ENCODE measurements at places on chromosomes 7 and 10. TPM values are rescaled to one million over a fixed set of nuclear protein-coding genes. Genes with fewer than 3 reads are reported as not detected.

GRCh38 chr7:45872116-45873034 is 507 bp downstream of the CCDC201 start:
- DNase-seq, result no peak

GRCh38 chr7:126656165-126656564 is 596.6 kb downstream of the GRM8 start:
- no peak for DNase-seq

DNA sequence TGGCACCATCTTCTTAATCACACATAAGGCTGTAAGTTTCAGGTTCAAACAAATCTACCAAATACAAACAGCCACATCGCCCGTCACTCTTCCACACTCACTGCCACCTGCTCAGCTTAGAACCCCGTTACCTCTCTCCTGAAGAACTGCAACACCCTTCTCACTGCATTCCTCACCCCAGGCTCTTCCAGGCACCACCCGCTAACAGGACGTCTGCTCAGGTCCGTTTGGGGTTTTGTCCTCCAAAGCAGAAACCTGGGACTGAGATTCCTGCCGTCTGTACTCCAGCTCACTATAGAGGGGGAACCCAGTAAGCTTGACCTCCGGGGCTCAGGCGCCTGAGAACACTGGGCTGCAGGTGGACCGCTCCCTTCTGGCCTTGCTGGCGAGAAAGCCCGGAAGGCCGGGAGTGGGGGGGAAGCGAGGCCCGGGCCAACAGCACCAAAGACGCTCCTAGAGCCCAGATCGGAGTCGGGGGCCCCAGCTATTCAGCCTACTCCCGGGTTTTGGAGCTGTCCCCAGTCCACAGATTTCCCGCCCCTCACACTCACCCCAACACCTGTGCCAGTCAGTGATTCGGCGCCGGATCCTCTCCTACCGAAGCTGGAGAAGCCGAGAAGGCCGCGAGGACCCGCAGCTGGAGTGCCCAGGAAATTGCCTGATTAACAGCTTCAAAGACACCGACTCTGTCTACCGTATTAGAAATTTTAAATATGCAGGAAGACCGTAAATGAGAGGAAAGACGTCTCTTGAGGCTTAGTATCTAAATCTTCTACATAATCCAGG is at the start of gene AP3M1:
AP3M1 (minus strand) TSS at position 625 of the 786 bp plus-strand sequence. CDS start 12,449 bp downstream, outside the sequence.
- DNase-seq, result no peak

DNA sequence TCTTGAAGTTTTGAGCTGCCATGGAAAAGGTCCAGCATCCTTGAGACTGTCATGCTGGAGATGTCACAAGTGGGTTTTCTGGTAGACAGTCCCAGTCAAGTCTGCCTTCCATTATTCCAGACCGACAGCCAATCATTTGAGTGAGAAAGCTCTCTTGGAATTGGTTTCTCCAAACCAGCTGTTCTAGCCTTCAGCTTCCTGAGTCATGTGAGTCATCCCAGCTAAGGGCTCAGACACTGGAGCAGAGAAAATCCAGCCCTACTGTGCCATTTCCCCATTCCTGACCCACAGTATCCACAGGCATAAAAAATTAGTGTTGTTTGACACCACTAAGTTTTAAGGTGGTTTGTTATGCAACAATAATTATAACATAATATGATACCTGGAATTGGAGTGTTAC is 219.0 kb downstream of the ADRA2A start:
- DNase-seq, result no peak

DNA sequence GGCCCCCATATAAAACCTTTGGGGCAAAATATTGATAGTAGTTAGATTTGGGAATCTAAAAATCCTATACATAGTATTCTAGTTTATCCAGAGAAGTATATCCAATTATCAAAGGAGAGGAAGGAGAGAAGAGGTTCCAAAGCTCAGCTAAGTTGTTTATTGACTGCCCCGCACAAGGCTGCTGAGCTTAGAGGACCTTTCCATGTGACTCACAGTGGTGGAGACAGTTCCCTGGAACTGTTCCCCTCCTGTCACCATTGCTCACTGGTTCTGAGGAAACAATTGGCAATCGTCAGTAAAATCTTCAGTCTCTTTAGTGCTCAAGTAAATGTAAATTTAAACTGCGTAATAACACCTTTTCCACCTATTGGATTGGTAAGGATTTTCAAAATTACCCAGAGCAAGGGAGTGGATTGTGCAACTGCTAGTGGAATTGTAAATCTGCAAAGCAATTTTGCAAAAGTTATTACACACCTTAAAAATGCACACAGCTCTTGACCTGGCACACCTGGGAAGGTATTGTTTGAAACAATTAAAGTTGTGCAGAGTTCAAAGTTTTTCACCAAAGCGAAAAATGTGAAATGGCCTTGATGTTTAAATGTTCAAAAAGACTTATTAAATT is 63.1 kb downstream of the EEPD1 start:
- peak; percentile 37 for DNase-seq

DNA sequence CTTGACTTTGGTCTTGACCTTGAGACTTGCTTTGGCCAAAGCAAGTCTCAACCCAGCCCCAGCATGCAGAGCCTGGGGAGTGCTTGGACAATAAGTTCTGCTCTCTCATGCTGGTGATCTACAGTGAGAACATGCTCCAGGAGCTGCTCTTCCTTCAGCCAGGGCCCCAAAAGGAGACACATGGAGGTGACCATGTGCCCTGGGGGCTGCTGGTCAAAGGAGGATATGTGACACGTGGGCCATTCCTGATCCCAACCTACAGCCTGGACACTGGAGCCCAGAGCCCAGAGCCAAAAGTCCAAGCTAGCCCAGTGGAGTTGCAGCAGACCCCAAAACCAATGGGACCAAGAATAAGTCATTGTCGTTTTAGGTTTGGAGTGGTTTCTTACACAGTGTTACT is 78.2 kb upstream of the CHST15 start:
- no peak for DNase-seq

GRCh38 chr10:37263304-37263703 is 137.9 kb downstream of the ANKRD30A start:
- no peak for DNase-seq

DNA sequence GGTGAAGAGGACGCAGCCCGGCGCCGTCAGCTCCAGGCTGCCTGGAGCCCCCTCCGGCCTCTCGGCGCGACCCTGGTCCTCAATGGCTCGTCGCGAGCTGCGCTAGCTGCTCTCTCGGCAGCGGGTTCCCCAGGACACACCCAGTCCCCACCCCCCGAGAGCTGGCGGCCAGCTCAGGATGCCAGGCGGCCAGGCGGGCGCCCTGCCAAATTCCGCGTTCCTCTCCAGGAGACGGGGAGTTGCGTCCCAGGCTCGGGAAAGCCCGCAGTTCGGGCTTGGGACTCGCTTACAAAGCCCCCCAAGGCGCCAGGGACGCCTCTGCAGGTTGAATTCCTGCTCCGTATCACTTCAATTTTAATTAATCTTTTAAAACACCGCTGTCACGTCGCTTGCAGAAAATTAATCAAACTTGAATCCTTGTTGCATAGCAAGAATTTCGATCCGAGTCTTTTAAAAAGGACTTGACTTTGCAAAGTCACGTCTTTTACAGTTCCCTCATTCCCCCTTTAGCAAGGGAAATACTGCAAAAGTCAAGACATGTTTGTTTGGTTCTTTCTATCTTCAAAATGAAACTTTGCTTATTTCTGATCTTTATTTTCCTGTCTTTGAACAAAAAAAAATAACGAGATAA is 28.2 kb downstream of the SKIDA1 start:
- peak; percentile 93 for DNase-seq

DNA sequence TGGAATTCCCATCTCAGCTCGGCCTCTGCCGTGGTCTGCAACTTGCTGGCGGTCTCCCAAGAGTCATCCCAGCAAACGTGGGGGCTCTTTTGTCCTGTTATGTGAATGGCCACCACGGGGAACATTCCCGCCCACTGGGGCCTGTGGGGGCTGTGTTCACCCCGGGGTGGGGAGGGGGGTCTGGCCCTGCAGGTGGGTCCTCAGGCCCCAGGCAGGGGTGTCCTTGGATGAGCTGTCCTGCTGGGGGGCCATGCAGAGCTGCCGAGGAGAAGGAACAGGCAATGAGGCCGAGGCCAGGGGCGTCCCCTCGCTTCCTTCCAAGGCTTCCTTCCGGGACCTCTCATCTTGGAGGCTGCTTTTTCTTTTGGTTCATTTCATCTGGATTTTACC is 24.4 kb upstream of the PITRM1 start:
- DNase-seq, result peak; percentile 49

DNA sequence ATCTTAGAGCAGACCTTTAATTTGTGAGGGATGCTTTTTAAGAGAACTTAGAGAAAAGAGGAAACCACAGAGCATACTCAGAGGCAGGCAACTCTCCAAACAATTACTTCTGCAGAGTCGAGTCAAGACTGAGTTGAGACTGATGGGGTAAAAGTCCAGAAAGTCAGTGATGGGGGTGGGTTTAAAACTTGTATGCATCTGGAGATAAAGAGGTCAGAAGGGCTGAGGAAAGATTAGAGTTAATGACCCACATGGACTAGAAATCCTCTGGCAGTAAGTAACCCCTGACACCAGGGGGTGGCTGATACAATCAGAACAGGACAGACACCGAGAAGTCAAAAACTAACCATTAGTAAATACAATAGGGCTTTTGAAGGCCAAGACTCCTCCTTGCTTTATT is 42.4 kb upstream of the SEPTIN7 start:
- DNase-seq, result no peak

DNA sequence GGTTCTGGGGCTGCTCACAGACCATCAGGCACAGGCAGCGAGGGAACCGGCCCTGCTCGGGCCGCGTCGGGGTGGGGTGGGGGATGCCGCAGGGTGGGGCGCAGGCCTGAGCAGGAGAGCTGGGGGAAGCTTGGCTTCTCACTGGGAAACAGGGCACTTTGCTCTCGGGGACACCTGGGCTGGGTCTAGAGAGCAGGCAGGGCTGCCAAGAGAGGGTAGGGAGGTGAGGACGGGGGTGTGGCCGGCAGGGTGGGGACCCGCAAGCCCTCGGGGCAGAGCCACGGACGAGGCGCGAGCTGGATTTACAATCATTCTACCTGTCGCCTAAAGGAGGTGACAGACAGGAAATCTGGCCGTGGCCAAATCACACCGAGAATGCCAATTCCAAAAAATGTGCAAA is 11.1 kb downstream of the INTS1 start:
- DNase-seq, result no peak

- DNase-seq, result peak; percentile 41
These were observed 144.2 kb downstream of the JCAD start for GRCh38 chr10:29914986-29915785.

DNA sequence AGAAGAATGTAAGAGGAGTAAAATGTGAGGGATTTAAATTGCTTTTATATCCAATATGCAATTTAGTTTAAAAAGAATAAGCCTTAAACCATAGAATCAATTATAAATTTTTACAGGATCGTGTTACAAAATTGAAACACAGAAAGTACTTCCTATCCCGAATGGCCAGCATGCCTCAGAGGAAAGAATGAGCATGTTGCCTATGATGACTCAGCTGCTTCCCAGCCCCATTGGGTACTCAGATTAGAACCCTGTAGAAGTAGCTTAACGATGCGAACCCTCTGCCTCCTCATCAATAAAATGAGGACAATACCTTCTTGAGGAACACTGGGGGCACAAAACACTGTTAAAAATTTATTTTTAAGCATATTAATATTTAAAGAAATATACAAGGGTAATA is 113.4 kb upstream of the CDK1 start:
- no peak for DNase-seq

GRCh38 chr7:22860784-22861482 is 38.3 kb upstream of the TOMM7 start:
- no peak for DNase-seq

DNA sequence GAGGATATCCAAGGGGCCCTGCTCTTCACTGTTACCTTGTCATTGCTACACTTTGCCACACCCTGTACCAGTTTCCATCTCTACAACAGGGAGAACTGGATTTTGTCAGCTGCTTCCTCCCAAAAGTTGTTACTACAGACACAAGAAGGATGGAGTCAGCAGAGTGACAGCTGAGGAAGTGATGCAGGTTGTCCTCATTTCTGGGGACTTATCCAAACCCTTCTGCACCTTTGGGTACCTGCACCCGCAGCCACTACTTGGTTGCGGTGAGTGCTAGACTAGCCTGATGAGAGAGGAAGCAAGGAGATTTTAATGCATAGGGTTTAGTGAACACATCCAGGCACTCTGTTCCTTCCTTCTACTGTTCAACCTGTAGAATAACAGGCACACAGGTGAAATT is 281.0 kb downstream of the RPS24 start:
- no peak for DNase-seq

- no peak for DNase-seq
These were observed 56.3 kb downstream of the GFRA1 start for GRCh38 chr10:116216676-116217075.

DNA sequence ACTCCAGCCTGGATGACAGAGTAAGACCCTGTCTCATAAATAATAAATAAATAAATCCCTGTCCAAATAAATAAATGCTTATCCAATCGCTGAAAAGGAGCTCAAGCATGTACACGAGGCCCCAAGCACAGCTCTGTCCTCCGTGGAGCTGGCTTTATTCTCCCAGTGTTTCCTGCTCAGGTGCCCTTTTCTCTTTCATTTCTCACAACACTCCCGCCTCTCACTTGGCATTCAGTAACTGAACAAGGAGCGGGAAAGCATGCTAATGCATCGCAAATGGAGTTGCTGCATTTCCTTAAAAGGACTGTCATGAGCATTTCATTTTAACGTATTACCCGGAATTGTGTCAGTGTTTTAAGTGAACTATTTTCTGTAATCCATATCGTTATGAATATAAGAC is 210.9 kb upstream of the C7orf33 start:
- DNase-seq, result no peak

GRCh38 chr7:158648168-158648567 is 56.4 kb downstream of the NCAPG2 start:
- DNase-seq, result no peak

DNA sequence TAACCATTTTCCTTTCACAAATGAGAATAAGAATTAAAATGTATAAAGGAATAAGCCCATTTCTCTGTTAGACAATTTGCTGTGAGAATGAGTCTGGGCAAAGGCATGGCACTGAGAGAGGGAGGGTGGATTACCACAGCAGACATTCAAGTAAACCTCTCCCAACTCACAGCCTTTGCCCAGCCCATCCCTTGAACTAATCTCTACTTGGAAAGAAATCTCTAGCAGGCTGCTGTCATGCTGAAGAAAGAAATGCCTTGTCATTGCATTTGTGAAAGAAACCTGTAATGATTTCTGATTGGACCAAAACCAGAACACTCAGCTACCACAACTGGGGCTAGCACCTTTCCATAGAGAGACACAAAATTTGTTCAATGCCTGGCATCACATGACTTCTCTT is 39.2 kb downstream of the CH25H start:
- DNase-seq, result no peak

GRCh38 chr7:8212638-8213037 is 49.3 kb downstream of the ICA1 start:
- no peak for DNase-seq

GRCh38 chr10:4231439-4231838 is 446.4 kb upstream of the KLF6 start:
- no peak for DNase-seq

The OR13A1 gene
- 0.06 TPM for polyA plus RNA-seq

The BCL7B gene
- 34.0 TPM for polyA plus RNA-seq

The UBTD1 gene
- 13.0 TPM for polyA plus RNA-seq

The VAX1 gene
- polyA plus RNA-seq, result not detected

The PDE1C gene
- polyA plus RNA-seq, result 5.0 TPM

The AKR1C8 gene
- polyA plus RNA-seq, result not detected

The GRID2IP gene
- polyA plus RNA-seq, result 0.04 TPM

The BTAF1 gene
- polyA plus RNA-seq, result 22.2 TPM

The ZP3 gene
- 15.0 TPM for polyA plus RNA-seq

The ACSM6 gene
- not detected for polyA plus RNA-seq

The NYAP1 gene
- 2.5 TPM for polyA plus RNA-seq

The PSD gene
- polyA plus RNA-seq, result 10.3 TPM

The CPED1 gene
- 19.7 TPM for polyA plus RNA-seq

The SUGCT gene
- 2.2 TPM for polyA plus RNA-seq

Measured in muscle of leg (tissue), 16 donors.